ENCODE measurements at places on chromosomes 7 and 10.

- no peak for DNase-seq
Measured at GRCh38 chr7:138303230-138304070, 156.6 kb upstream of the TRIM24 start.

- no peak for DNase-seq
Measured at GRCh38 chr7:27104341-27105058, 2.0 kb upstream of the HOXA2 start.

GRCh38 chr7:73773700-73774517 is 3.8 kb upstream of the CLDN3 start:
- DNase-seq: no peak

- no peak for DNase-seq
Measured at GRCh38 chr7:91941450-91941849, 788 bp downstream of the AKAP9 start.

GRCh38 chr7:36130236-36130945 is 22.7 kb upstream of the EEPD1 start:
- DNase-seq: no peak

GRCh38 chr7:114930107-114930661 is 8.3 kb downstream of the MDFIC start:
- no peak for DNase-seq

GRCh38 chr7:70318511-70318910 is 720.2 kb downstream of the AUTS2 start:
- DNase-seq: no peak

DNA sequence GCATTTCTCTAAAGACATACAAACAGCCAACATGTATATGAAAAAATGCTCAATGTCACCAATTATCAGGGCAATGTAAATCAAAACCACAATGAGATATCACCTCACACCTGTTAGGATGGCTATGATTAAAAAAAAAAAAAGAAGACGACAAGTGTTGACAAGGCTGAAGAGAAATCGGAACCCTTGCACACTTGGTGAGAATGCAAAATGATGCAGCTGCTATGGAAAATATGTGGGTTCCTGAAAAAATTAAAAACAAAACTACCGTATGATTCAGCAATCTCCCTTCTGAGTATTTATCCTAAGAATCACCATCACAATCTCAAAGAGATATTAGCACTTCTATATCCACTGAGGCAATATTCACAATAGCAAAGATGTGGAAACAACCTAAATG is 11.3 kb downstream of the LMBR1 start:
- no peak for DNase-seq

DNA sequence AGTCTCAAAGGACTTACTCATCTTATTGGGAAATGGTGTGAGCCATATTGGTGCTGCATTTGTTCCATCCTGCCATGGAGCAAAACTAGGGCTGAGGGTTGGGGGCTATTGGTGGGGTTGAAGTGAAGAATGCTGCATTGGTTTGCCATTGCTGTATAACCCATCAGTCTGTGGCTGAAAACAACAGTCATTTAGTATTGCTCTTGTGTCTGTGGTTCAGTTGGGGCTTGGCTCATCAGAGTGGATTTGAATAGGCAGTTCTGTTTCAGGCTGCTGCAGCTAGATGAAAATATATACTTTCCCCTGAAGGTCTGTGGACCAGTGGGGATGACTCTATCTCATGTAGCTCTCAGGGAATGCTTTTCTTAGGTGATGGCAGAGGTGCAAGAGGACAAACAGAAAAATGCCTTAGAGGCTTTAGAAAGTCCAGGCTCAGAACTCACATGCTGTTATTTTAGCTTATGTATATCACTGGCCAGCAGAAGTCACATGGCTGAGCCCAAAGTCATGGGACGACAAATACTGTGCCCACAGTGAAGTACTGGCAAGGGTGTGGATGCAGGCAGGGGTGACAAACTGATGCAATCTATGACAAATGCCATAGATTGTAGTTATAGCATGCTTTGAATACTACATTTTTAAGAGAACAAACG is 15.2 kb upstream of the EXOC6 start:
- DNase-seq: no peak

DNA sequence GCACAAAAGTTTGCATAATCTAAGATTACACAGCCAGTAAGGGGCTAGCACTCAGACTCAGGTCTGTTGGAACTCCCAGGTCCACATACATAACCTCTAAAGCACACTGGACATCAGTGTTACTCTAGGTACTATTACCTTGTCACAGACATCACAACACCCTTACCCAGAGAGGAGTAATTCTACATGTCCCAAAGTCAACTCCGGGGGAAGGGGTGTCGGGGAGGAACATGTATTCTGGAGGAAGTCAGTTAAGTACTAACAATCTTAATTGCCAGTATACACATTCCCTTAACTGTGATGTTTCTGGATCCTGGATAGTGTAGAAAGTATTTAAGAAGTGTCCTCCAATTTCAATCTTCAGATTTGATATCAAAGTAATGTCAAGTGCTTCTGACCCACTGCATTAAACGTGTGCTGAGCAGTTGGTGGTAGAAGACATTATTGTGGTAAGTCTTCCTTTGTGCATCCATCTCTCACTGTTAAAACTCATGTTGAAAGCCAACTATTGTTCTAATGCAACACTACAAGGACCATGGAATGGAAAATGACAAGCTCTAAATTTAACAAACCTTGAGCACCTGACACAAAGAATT is 155.4 kb downstream of the CRPPA start:
- DNase-seq: no peak
